ENCODE measurements at places on chromosomes 5 and 9.
A peak's percentile ranks its signal among the peaks of the same experiment; 100 is the strongest.

DNA sequence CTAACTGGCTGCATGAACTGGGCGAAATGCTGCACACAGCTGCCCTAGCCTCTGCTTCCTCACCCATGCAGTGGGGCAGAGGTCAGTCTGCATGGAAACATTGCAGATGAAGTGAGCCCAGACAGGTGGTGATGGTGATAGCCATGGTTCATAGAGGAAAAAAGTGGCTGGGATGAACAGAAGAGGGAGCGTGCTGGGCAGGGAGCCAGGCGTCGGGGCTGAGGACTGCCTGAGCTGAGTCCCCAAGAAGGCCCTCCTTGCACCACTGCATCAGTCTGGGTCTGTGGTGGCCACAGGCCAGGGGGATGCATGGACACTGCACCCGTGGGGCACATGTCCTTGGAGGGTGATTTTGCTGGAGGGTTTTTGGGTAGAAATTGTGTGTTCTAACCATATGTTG is 80.5 kb downstream of the AMBP start:
- DNase-seq = no peak

- DNase-seq = peak; percentile 82
These were observed 1.2 kb downstream of the MAP1B start for GRCh38 chr5:72108202-72109061.

DNA sequence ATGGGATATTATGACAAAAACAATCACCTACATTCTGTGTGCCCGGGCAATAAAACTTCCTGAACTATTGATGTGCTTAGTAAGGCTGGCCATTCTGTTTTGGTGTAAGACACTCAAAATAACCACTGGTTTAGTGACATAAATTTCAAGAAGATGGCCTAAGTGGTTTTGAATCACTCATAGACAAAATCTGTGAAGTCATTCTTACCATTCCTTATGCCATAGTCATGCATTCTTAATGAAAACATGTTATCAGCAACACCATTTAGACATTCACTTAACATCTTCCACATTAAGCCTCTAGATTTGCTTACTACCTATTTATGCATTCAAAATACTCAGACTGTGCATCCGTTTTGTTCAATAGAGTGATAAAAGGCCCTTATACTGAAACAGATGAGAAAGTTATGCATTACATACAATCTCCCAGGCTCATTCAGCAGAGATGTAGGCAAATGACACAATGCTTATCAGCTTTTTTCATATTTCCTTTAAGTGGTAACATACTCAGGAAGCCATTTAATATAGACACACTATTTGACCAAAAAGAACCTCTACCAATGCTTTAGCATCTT is 848.8 kb upstream of the DMAC1 start:
- DNase-seq = no peak

DNA sequence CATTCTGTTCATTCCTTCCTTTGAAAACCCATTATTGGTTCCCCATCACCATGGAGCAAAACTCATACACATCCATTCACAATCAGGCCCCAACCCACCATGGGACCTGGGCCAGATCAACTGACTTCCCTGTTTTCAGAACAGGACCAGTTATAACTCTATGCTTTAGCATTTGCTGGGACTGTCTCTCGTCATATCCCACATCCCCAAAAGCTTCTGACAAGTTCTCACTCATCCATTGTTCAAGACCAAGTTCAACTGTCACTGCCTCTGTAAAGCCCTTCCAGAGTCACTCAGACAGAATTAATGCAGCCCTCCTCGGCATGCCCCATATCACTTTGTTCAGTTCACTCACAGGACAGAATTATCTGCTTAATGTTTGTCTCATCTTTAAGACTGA is 4.0 kb downstream of the FAM169A start:
- no peak for DNase-seq

GRCh38 chr5:149795360-149795759 is 65.2 kb downstream of the PPARGC1B start:
- DNase-seq = no peak

- no peak for DNase-seq
These were observed 20.0 kb upstream of the GCNT1 start for GRCh38 chr9:76438841-76439588.

- no peak for DNase-seq
These were observed 4.0 kb upstream of the FOXB2 start for GRCh38 chr9:77015327-77016048.

DNA sequence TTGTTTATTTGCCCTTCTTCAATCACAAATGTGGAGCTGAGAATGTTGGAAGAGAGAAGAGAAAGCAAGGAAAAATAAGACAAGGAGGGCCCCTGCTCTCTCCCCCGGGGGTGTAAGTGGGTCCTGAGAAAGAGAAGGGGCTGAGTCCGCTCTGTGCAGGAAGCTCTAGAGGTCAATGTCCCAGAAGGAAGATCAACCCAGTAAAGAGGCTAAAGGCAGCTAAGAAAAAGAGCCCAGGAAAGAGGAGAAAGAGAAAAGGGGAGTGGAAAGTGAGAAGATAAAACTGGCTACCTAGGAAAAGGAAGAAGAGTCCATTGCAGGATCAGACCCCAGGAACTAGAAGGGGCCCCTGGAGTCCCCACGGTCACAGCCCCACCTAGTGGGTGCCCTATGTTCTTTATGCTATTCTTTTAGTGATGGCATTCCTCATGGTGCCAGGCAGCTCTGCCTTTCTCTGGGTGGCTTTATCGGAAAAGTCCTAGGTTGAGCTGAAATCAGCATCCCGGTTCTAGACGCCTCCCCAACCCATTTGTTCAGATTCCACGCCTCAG is 583.4 kb downstream of the ACTL7B start:
- peak; percentile 71 for DNase-seq

- DNase-seq = no peak
These were observed 275.4 kb upstream of the ADRA1B start for GRCh38 chr5:159640921-159641320.

- DNase-seq = no peak
These were observed 18.6 kb downstream of the RGMB start for GRCh38 chr5:98791898-98792580.

GRCh38 chr5:79284846-79285245 is 48.9 kb downstream of the JMY start:
- DNase-seq = no peak

DNA sequence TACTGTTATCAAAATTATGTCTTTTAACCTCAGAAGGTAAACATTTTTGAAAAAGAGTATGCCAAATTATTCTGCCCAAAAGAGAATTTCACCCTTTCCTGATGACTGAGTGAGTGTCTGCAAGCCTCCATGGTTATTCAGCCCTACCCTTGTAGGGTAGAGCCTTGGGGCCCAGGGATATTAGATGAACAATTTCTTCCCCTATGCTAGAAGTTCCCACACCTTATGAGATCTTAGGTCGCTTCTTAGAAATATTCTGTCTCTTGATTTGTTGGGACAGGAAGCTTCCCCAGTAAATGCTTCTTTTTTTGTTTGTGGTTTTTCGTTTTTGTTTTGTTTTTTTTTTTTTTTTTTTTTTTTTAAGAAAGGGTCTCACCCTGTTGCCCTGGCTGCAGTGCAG is 3.1 kb downstream of the CRB2 start:
- no peak for DNase-seq

DNA sequence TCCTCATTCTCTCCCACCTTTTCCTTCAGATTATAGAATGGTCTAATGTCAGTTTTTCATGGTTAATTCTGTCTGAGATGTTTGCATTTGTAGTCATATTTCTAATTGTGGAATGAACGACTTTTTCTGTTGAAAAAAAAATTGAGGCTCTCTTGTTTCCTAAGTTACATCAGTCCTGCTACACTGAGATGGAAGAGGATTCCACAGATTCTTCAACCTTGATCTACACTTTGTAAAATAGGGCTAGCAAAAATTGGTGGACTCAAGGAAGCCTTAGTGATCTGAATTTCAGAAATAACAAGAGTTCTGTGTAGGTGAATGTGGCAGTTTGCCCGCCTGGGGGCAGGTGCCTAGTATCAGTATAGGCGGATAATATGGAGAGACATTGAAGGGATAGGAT is 51.9 kb downstream of the ERBIN start:
- no peak for DNase-seq

GRCh38 chr5:40260361-40260760 is 419.4 kb upstream of the PTGER4 start:
- no peak for DNase-seq

- DNase-seq = no peak
These were observed 145.7 kb downstream of the IRX1 start for GRCh38 chr5:3741374-3741770.

- DNase-seq = no peak
These were observed 71.9 kb downstream of the MFAP3 start for GRCh38 chr5:154110716-154111115.

DNA sequence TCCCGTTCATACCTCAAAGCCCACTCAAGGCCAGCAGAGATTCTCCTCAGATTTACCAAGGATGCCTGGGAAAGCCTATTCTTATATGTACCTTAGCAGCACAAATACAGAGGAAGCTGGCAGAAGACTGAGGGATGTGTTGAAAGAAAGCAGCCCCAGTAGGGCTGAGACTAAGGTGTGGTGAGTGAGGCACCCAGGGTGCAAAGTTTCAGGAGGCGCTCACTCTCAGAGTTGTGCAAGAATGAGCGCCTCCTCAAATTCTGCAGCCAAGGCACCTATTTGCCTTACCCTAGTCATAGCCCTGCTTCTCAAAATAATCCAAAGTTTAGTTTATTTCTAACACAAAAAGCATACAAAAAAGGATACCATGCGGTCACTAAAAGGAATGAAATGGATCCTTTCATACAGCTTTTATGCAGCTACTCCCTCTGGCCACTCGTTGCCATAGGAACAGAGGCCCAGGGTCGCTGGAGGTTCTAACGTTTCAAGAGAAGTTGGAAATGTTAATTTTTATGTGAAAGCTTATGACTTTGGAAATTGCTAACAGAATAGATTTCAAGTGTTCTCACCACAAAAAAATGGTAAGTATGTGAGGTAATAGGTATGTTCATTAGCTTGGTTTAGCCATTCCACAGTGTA is 79.7 kb upstream of the SMIM23 start:
- DNase-seq = no peak

- DNase-seq = no peak
These were observed 739.3 kb downstream of the NR2F1-AS1 start for GRCh38 chr5:92841604-92842155.

DNA sequence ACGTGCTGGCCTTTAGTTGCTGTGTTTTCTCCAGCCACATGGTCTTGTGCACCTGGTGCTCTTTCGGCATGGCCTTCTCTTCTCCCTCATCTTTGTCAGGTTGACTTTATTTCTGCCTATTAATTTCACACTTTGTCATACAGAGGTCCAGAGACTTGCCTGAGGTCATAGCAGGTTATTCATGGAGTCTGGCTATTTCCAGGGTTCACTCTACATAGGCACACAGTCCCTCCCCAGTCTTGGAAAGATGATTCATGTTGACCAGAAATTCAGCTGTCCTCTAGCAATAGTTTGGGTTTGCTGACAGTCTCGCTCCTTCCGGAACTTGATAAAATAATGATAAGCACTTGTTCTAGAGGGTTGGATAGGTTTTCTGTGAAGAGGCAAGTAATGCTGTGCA is 81.6 kb downstream of the ARHGAP26 start:
- DNase-seq = no peak

DNA sequence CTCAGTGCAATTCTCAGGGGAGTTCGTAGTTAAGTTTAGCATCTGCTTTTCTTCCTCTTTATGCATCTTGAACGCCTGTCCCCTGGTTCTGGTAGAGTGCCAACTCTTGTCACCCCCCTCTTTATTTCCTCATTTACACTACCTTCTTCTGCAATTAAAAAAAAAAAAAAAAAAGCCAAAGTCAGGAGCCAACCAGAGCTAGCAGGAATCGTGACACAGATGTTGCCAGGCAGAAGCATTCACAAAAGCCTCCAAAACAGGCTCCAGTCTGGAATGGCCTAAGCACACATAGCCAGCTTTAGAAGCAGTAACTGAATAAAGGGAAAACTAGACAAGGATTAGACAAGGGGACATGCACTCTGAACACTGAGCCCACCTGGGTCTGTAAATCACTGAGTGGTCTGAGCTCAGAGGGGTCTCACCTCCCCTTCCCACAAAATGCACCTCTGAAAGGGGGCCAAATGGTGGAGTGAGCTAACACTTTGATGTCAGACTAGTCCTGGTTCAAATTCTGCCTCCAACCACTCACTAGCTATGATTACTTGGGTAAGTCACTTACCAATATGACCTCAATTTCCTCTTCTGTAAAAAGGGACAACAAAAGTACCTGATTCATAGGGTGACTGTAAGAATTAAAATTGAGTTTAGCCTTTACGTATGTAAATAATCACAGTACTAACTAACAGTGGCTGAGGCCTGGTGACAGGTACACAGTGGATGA is 2.0 kb downstream of the CD74 start:
- DNase-seq = peak; percentile 78

DNA sequence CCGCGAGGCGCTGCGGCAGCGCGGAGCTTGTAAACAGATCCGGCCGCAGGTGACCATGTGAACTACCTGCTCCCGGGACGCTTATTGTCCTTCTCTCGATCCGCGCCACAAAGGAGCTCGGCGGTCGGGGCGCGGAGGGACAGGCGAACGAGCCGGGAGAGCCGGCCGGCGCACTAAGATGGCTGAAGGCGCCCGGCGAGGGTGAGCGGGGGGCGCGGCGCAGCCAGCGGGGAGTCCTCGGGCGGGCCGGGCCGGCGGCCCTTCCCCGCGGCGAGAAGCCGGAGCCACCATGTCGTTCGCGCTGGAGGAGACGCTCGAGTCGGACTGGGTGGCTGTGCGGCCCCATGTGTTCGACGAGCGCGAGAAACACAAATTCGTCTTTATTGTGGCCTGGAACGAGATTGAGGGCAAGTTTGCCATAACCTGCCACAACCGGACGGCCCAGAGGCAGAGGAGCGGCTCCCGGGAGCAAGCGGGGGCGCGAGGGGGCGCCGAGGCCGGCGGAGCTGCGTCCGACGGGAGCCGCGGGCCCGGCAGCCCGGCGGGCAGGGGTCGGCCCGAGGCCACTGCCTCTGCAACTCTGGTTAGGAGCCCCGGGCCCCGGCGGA is 535 bp downstream of the JMY start:
- peak; percentile 72 for DNase-seq

DNA sequence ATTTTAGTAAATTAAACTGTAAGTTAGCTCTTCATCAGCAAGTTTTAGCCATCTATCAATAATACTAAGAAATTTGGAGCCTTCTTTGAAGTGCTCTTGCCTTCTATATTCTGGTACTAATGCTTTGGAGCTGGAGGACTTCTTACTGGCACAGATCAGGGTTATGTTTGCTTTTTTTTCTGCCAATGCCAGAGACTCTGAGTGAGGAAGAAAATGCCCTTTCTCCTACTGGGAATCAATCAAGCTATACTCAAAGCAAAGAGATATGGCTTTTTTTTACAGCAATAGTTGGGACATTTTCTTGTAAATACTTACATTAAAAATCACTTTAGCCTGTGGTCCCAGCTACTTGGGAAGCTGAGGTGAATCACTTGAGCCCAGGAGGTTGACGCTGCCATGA is 4.3 kb downstream of the HSDL2 start:
- no peak for DNase-seq

DNA sequence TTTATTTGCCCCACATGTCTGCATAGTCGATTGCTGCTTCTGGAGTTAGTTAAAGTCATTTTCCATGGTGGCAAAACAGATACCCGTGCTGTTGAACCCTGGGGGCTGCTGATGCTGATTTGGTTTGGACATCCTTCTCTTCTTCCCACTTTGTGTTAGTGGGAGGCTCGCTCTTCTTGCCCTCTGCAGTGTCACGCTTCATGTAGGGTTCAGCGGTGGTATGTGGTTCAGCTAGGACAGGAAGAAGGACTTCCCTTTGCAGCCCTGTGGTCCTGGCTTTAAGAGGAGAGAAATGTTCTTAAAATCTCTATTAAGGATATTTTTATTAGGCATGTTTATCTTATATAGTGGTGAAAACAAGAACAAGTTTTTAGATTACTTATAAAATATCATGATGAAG is 36.2 kb downstream of the SLC36A1 start:
- DNase-seq = no peak

- no peak for DNase-seq
These were observed 6.4 kb downstream of the TPM2 start for GRCh38 chr9:35683323-35683722.

GRCh38 chr9:13267743-13268142 is 11.7 kb downstream of the MPDZ start:
- DNase-seq = peak; percentile 11
